Sciatic nerve (tissue), 2 donors: ENCODE measurements at places on chromosomes 4 and X.

GRCh38 chrX:134821370-134821769, 163.1 kb upstream of the PLAC1 start:
- no peak for DNase-seq

DNA sequence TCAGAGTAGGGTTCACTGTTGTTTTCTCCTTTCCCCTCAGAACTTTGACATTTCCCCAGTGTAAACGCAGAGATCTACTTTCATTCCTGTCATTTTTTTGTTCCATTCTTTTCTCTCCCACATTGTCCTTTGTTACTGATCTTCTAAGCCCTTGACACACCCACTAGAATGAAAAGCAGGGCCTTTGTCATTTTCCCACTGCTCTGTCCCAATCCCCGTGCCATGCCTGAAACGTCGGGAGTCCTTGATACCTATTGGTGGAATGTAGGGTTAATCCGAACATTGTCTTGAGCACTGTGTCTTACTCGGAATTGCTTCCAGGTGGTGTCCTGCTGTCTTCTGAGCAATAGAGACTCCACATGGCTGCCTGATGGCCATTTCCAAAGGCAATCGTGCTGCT, 887.1 kb upstream of the FRG1 start:
- no peak for DNase-seq

DNA sequence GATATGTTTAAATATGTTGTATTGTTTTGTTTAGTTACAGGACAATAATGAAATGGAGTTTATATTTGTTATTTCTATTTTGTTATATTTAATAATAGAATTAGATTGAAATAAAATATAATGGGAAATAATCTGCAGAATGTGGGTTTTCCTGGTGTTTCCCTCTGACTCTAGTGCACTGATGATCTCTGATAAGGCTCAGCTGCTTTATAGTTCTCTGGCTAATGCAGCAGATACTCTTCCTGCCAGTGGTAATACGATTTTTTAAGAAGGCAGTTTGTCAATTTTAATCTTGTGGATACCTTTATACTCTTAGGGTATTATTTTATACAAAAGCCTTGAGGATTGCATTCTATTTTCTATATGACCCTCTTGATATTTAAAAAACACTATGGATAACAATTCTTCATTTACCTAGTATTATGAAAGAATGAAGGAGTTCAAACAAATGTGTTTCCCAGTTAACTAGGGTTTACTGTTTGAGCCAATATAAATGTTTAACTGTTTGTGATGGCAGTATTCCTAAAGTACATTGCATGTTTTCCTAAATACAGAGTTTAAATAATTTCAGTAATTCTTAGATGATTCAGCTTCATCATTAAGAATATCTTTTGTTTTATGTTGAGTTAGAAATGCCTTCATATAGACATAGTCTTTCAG, 26.9 kb downstream of the NUDT6 start:
- DNase-seq, result no peak

- no peak for DNase-seq
These were observed 127.3 kb upstream of the HUWE1 start for GRCh38 chrX:53813670-53814440.

- no peak for DNase-seq
These were observed 15.5 kb downstream of the P2RY8 start for GRCh38 chrX:1521459-1521956.

DNA sequence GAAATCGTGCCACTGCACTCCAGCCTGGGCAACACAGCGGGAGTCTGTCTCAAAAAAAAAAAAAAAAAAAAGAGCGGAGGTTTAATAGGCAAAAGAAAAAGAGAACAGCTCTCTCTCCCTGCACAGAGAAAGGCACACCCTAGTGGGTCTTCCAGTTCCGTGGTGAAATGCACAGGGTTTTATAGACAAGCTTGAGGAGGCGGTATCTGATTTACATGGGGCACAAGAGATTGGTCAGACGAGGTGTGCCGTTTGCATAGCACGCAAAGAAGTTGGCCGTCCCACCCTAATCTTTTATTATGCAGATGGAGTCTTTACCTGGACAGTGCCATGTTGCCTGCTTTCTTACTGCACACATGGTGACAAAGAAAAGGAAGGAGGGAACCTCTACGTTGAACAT, 33.5 kb upstream of the REST start:
- no peak for DNase-seq

GRCh38 chrX:150157291-150157690, 205.8 kb upstream of the MAMLD1 start:
- no peak for DNase-seq

GRCh38 chrX:150548684-150549083, 19.7 kb upstream of the MTM1 start:
- no peak for DNase-seq

DNA sequence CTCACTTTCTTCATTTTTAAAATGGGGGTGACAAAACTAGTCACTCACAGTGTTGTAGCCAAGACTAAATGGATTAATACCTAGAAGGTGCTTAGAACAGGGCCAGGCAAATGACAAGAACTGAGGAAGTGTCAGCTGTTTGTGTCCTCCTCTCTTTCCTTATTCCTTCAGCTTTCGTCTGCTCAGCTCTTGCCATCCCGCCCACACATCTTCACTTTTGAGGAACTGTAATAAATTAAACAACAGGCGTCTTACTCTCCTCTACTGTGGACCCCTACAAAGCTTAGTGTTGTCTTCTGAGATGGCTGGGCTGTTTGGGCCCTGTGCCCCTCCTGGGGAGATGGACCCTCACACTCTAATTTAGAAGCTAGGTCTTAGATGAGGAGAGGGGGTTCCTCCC, 2.7 kb downstream of the HPSE start:
- DNase-seq, result no peak

GRCh38 chrX:68659786-68660185, 12.3 kb downstream of the STARD8 start:
- no peak for DNase-seq

DNA sequence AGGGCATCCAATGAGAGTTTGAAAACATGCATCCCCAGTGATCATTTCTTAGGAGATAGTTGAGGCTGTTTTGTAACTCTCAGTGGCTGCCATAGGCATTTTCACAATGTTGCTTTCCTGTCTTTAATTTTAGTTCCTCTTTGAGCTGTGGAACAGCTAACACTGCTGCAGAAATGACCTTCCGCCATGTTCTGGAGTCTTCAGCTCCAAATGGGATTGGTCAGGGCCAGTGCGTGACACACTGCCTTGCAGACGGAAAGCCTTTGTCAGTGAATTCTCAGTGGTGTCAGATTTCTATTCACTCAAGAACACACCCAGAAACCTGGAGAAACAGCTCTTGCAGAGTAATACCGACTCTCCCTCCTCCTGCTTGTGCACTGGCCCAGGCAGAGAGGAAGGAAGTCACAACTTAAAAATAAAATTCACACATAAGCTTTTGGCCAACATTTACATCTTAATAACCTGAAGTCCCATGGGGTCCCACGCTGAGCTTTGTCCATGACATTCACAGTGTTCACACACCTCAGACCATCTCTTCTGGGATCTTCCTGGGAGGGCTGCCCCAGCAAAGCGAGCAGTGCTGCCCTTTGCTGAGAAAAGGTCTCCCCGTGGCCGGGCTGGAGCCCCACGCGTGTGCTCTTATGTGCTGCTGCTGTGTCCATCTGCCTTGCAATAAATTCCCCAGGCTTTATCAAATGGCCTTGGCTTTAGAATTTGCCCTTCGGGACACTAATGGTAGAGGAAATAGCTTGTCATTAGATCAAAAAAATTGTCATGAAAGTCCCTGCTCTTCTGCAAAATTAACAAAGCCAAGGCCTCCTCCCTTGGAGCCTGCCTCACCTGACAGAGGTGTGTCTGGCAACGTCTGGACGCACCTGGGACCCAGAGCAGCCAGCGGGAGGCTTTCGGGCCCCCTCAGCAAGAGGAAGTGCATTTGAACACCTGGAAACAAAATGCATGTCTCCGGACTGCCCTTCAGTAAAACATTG, 126.8 kb downstream of the IRF2 start:
- no peak for DNase-seq

DNA sequence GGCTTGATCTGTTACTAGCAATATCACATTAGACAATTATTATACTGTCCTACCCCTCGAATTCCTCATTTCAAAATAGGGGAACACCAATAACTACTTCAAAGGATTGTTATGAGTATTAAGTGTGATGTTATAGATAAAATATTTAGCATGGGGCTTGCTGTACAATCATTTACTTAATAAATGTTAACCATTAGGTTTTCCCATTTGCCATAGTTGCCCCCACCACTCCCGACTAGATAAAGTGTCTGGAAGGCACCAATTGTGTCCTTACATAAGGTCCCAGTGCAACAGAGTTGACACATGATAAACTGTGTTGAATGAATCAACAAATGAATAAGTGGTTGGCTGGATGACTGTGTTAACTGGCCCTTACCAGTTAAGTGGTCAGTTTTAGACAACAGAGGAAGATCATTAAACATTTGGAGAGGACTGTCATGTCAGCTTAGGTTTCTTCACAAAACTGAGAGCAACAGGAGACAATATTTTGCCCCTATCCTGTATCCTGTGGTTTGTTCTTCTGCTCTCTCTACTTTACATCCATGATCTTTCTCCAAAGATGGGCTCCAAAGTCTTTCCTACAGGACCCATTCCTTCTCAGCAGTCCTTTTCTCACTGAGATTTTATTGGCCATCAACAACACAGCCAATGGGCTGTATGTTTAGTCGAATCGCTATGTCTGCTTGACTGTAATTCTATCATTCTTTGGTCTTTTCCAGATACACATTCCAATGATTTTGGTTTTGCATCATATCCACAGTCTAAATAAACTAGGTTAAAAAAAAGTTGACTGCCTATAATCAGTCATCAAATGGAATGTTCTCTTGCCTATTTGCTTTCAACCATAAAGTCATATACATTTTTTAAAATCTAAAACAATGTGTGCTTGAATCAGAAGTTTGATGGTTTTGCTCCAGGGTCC, 74.4 kb downstream of the RNF150 start:
- no peak for DNase-seq

DNA sequence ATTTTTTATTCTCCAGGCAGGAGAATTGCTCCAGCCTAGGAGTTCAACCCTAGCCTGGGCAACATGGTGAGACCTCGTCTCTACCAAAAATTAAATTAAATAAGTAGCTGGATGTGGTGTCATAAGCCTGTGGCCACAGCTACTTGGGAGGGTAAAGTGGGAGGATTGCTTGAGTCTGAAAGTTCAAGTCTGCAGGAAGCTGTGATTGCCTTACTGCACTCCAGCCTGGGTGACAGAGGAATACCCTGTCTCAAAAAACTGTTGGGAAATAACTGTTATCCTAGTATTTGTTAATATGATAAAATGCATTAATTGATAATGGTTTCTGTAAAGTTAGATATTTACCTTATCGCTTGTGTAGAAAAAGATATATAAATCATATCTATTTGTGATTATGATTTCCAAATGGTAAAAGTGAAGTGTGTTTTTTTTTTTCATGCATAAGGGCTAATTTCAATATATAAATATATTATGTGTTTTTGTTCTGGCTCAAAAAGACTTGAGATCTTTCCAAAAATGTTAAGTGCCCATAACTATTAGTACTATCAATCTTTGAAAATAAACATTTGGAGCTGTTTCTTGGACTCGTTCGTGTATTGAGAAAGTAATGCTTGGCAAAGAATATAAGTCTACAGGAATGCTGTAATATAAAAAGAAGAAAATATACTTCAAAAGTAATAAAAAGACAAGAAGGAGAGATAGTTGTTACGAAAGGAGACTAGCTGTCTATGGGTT, 396.6 kb downstream of the ADGRL3 start:
- DNase-seq, result no peak

GRCh38 chr4:16739997-16740624, 158.3 kb downstream of the LDB2 start:
- no peak for DNase-seq

GRCh38 chrX:9765072-9765736, 443 bp downstream of the GPR143 start:
- DNase-seq, result no peak

- no peak for DNase-seq
These were observed 22.1 kb downstream of the YIPF7 start for GRCh38 chr4:44629280-44629866.

DNA sequence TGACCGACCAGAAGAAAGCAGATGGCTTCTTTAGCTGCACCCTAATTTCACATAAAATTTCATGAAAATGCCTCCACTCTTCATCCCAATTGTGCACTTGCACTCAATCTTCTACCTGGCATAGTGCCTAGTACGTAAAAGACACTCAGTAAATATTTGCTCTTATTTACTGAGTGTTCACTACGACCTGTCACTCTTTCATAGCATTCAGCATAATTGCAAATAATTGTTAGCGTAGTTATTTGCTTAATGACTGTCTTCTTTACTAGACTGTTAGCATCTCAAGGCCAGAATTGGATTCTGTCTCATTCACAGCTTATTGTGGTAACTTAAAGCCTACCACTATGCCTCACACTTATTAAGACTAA, 130.2 kb downstream of the ENOX2 start:
- no peak for DNase-seq

DNA sequence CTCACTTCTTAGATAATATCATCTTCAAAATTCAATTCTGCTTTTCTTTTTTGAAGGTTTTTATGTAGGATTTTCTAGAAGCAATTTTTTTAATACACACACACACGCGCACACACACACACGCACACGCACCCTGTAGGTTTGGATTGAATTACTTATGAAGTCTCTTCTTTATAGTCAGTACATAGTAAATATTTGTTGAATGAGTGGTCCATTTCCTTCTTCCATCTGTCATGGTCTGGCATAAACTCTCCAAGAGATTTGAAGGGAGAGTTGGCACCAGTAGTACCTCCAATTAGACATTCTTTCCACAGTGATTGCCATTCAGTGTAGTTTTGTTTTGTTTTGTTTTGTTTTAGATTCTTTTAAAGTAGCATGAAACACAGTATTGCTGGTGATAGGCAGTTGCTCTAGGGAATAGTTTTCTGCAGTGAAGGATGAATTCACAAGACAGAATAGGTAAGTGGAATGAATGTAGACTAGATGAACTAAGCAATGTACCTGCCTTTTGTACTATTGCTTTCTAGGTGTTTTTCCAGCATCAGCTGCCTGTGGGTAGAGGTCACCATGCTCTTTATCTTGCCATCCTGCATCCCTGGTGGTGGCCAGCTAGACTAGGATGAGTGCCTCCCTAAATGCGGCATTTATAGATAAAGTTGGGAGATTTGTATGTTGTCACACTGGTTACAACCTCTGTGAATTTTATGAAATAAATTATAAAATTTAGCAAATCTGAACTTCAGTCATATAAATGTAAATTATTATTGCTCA, 20.5 kb downstream of the PDLIM5 start:
- DNase-seq, result no peak

GRCh38 chr4:174859904-174860303, 30.9 kb upstream of the GLRA3 start:
- DNase-seq, result no peak
